CD4-positive, alpha-beta T cell treated with Interleukin-17A for 4 hours (primary cell): ENCODE measurements at places on chromosomes 3 and 15.
A peak's percentile ranks its signal among the peaks of the same experiment; 100 is the strongest.

DNA sequence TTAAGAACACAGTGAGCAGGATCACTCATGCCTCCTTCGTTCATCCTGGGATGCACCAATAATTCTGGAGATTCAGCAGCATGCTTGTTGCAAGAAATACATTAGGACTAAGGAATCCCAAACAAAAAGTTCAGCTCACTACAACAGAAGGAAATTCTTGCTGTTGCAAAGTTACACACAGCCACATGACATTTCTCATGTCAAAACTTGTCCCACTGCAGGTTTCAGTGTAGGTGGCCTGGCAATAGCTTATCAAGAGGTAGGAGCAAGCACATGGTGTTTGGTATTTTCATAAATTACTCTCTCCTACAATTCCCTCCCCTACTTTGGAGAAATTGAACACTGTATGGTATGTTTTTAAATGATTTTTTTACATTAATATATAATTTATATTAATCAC lies 399.6 kb upstream of the EPHA3 start:
- DNase-seq, result no peak

- DNase-seq, result no peak
Observed at GRCh38 chr3:195197765-195198425, 73.1 kb downstream of the XXYLT1 start.

DNA sequence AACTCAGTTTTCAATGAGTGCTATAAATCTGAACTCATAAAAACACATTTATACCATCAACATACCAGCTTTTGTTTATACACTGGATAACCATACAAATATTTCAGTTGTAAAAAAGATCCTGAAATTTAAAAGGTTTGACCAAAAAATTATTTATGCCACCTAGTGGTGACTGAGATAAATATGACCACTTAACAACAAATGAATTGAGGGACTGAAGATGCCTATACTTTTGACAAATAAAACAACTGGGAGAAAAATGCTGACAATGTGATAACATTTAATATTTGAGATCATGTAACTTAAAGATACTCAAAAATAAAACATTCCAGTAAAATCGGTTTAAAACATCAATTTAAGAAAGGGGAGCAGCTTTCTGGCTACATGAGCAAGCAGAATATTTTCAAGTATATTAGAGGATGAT lies 30.4 kb downstream of the ATG3 start:
- no peak for DNase-seq

DNA sequence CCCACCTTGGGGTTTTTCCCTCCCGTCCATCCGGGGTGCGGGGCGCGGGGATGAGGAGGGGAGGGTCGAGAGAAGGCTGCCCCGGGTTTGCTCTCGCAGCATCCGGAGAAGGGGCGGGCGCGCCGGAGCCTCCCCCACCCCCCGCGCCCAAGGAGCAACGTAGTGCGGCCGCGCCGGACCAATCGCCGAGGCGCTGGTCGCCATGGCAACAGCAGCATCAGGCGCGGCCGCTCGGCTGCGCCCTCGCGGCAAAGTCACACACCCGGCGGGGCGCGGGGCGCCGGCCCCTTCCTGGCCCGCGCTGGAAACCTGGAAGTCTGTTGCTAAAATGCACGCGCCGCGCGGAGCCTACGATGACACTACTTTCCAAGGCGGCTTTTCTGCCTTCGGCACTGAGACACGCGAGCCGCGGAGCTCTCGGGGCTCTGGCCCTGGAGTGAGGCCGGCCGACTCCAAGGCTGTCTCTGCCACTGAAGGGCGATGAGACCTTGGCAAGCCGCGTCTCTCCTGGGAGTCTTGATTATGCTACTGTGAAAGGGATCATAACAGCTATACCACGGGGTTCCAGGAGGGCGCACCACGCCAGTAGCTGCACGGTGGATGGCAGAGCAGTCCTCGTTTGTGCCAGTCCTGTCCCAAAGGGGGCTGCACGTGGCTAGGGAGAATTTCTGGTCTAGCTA lies at the start of gene IQSEC1:
Gene IQSEC1, minus strand, starts transcription at position 104 of the 680 bp plus-strand sequence. CDS start 415 bp downstream, outside the sequence.
- peak; percentile 78 for DNase-seq

GRCh38 chr3:141561426-141562034 lies 74.7 kb downstream of the RASA2 start:
- DNase-seq, result peak; percentile 62
